Dermis blood vessel endothelial cell (primary cell): ENCODE measurements at places on chromosomes 5 and 9. TPM values are rescaled to one million over a fixed set of nuclear protein-coding genes. Genes with fewer than 3 reads are reported as not detected.

GRCh38 chr9:116928289-116928688 is 241.2 kb downstream of the TRIM32 start:
- DNase-seq = no peak

- no peak for DNase-seq
These were observed 252.8 kb downstream of the PSAT1 start for GRCh38 chr9:78549711-78550110.

Gene PLPP7
- 4.7 and 6.0 TPM in 2 replicates for total RNA-seq

Gene MSMP
- total RNA-seq = 42.5 and 66.8 TPM in 2 replicates

Gene CDKN2B-AS1
- 0.28 and 2.2 TPM in 2 replicates for total RNA-seq

- no peak for DNase-seq
These were observed 232.7 kb downstream of the RFK start for GRCh38 chr9:76161541-76161940.

- no peak for DNase-seq
These were observed 101.8 kb downstream of the PJA2 start for GRCh38 chr5:109307951-109308350.

- DNase-seq = no peak
These were observed 2.1 kb downstream of the RNF145 start for GRCh38 chr5:159207222-159207685.

- DNase-seq = no peak
These were observed 64.7 kb downstream of the ERMP1 start for GRCh38 chr9:5767968-5768932.

DNA sequence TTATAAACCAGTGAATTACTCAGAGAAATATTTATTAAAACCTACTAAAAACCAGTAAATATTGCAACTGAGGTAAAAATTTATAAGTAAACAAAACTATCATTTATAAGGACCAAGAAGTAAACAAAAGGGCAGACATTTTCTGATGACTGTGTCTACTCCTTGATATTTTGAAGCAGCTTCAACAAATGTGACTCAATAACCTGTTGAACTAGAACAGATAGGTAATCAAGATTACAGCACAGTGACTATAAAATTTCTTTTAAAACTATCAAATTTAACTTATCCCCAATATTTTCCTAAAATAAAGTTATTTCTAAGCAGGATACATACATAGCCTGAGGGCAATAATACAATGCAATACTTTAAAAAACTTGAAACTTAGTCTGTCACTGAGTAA is 12.8 kb downstream of the ANKRA2 start:
- DNase-seq = no peak

GRCh38 chr5:55908804-55909203 is 57.6 kb downstream of the IL31RA start:
- no peak for DNase-seq

Gene SLC25A2
- 0.09 and 0.34 TPM in 2 replicates for total RNA-seq

GRCh38 chr9:129494113-129494789 is 126.7 kb downstream of the C9orf50 start:
- no peak for DNase-seq

Gene EXD3
- total RNA-seq = 32.9 and 43.1 TPM in 2 replicates

GRCh38 chr5:80406980-80407734 is 707 bp upstream of the ZFYVE16 start:
- DNase-seq = peak; percentile 87

DNA sequence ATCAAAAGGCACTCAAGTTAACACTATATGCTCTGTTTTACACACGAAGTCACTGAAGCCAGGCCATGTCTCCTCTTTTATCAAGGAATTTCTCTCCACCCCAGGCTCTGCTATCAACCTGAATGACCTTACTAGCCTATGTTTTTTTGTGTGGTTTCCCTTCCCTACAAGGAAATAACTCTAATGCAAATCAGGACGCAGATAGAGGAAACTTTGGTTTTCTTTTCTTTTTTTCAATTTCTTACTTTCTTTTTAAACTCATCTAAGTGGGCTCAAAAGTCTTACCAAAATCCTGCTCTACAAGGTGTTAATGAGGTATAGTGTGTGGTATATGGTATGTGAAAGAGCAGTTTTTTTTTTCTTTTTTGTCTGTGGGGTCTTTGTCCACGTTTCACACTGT is 5.5 kb upstream of the SLC46A2 start:
- DNase-seq = no peak

DNA sequence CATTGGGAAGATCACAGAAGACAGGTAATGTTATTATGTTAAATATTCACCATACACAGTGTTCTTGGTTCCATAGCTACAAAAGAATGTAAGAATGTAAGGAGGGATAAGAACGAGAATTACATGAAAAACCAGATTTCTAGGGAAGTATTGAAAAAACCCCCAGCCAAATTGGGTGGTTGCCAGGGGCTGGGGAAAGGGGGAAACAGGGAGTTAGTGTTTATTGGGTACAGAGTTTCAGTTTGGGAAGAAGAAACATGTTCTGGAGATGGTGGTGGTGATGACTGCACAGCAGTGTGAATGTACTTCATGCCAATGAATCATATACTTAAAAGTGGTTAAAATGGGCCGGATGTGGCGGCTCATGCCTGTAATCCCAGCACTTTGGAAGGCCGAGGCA is 40.3 kb downstream of the GLRX start:
- no peak for DNase-seq

Gene CXCL14
- total RNA-seq = 0.09 and 0.34 TPM in 2 replicates

DNA sequence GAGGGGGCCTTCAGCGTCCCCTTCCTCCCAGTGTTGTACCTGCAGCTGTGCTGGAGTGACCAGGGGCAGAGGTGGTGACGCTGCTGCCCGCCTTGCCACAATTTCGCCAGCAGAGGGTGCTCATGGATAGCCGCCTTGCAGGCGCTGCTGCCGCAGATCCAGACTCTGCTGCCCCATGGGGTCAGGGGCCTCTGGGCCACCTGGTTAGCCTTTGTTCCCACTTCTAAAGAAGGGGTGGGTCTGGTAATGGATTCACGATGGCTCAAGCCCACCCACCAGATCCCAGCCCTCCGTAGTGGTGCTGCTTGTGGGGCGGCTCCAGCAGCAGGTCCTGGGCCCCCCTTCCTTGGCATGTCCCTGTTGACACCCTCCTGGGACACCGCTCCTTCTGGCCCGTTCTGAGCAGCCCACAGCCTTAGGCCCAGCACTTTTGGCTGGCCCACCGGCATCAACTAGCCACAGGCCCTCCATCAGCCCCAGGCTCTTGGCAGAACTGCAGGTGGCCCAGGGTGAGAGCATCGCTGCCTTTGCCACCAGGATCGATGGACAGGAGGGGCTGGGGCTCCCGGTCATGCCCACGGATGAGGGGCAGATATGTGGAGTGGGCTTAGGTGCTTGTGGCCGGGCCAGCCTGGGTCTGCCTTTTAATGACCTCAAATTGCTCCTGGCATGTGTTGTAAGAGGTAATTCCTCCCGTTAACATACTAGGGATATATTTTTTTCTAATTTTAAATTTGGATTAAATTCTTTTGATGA is 57.2 kb downstream of the COL5A1 start:
- DNase-seq = peak; percentile 77

Gene PLAC8L1
- not detected in 2 replicates for total RNA-seq

Gene WNT8A
- total RNA-seq = not detected in 2 replicates
